ENCODE measurements at places on chromosomes 2 and 18.

- H3K27ac ChIP-seq, result no peak overlapping the region
- no peaks in the 10 kb centered on the region for H3K4me1 ChIP-seq
- no peak for DNase-seq
- no peaks in the 10 kb centered on the region for H3K27me3 ChIP-seq
Observed at GRCh38 chr2:70374616-70375015, 72.7 kb upstream of the FAM136A start.

DNA sequence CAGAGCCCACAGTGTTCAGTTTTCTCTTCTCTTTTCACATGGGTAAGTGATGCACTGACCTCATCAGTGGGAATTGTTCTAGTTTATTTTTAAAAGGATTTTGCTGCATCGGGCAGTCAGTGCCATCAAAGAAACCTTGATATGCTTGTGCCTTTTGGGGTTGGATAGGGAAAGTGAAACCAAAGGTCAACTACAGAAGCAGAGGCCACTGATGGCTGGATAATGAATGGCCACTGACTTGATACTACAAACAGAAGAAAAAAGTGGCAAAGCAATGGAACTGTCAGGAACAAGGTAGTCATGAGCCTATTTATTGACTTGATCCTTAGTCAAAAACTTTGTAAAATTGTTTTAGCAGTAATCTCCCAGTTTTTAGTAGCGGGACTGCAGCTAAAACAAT, 636.3 kb upstream of the ZEB2 start:
- no peaks in the 10 kb centered on the region for H3K4me1 ChIP-seq
- no peak overlapping the region for H3K27ac ChIP-seq
- no peak overlapping the region for H3K4me3 ChIP-seq
- H3K36me3 ChIP-seq, result no peaks in the 10 kb centered on the region
- H3K27me3 ChIP-seq, result no peaks in the 10 kb centered on the region

DNA sequence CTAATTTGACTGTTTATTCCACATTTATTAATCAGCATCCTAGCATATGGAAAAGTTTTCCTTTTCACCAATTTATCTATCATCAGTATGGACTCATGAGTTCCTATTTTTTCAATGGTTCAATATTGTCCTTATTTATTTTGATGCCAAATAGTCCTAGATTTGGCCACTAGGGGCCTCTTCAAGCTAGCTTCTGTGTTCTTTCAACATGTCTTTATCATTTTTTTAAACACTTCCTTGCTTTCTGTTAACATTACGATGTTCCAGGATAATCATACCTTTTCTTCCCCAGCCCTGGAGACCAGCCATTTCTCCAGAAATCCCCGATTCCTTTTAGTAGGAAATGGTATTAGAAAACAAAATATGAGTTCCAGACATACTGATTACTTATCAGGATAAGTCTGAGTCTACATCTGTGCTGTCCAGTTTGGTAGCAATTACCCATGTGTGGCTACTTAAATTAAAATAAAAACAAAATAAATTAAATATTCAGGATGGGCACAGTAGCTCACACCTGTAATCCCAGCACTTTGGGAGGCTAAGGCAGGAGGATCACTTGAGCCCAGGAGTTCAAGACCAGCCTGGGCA, 70.6 kb downstream of the RPE start:
- H3K27me3 ChIP-seq, result no peaks in the 10 kb centered on the region
- H3K4me1 ChIP-seq, result no peaks in the 10 kb centered on the region
- no peaks in the 10 kb centered on the region for H3K36me3 ChIP-seq
- no peak overlapping the region for H3K4me3 ChIP-seq
- no peak for DNase-seq

DNA sequence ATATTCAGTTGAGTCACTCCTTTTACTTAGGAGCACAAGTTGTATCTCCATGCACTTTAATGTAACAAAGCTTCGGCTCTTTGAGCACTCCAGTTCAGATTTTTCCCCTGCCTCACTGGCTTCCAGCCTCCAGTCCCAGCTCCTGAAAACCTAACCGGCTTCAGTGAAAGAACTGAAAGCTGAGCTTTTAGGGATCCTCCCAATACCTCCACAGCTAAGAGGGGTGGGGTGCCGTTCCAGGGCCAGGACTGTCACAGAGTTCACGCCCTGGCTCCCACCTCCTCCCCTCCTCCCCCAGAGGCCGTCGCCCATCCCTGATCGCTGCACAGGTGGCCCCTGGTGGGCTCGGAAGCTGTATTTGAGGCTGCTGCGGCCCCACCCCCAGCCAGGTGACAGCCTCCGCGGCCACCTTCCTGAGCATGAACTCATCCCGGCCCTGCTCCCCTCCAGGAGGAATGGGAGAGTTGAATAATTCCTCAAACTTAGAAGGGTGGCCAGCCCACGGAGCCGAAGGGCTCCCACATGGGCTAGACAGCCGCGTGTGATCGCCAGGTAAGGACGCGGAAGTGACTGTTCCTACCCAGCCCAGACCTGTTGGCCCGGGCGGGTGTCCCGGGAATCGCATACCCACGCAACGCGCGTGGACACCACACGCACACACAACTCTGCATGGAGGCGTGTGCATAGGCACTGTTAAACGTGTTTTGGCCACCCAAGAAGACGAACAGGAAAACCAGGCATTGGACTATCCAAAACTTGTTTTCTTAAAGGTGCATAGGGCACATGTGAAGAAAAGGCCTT, 1.8 kb downstream of the MYO5B start:
- peak; percentile 36 for DNase-seq
- peak overlapping the region; percentile 84 for H3K4me3 ChIP-seq
- H3K27ac ChIP-seq, result no peak overlapping the region
- H3K27me3 ChIP-seq, result peaks cover 28% of the 10 kb centered on the region
- no peaks in the 10 kb centered on the region for H3K36me3 ChIP-seq

- H3K36me3 ChIP-seq, result peaks cover 5% of the 10 kb centered on the region
- H3K4me3 ChIP-seq, result no peak overlapping the region
- H3K27me3 ChIP-seq, result no peaks in the 10 kb centered on the region
- peaks cover 5% of the 10 kb centered on the region for H3K4me1 ChIP-seq
- no peak overlapping the region for H3K27ac ChIP-seq
- DNase-seq, result peak; percentile 48
Observed at GRCh38 chr2:8239531-8240088, 442.2 kb upstream of the ID2 start.

DNA sequence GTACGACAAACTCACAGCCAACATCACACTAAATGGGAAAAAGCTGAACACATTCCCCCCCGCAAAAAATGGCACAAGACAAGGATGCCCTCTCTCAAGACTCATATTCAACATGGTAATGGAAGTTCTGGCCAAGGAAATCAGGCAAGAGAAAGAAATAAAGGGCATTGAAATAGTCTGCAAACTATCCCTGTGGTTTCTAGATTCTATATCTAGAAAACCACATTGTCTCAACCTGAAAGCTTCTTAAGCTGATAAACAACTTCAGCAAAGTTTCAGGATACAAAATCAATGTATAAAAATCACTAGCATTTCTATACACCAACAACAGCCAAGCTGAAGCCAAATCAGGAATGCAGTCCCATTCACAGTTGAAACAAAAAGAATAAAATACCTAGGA, 294.6 kb upstream of the CYP26B1 start:
- H3K4me3 ChIP-seq, result no peak overlapping the region
- H3K27ac ChIP-seq, result no peak overlapping the region
- DNase-seq, result no peak
- H3K4me1 ChIP-seq, result no peaks in the 10 kb centered on the region

GRCh38 chr2:28716265-28716865, 35.3 kb upstream of the PPP1CB start:
- DNase-seq, result no peak
- H3K4me1 ChIP-seq, result no peaks in the 10 kb centered on the region
- H3K4me3 ChIP-seq, result no peak overlapping the region
- H3K27me3 ChIP-seq, result no peaks in the 10 kb centered on the region
- H3K27ac ChIP-seq, result no peak overlapping the region

DNA sequence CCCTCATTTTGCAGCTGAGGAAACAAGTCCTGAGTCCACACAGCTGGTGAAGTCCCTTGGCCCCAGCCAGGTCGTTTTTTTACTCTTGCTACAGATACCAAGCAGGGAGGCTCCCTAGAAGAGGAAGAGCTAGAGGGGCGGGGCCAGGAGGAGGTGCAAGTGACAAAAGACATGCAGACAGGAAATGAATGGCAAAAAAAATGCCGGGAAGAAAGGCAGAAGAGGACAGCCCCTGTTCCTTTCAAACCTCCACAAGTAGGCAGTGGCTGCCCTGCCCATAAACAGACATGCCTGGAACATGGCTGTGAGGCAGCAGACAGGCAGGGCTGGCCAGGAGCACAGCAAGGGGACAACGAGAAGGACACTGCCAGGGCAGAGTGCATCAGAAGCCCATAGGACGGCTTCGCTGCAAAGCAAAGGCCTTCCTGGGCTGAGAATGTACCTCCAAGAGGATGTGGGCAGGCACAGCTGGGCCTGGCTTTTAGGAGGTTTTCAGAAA, 108.7 kb downstream of the ZBTB7C start:
- no peak overlapping the region for H3K27ac ChIP-seq
- H3K27me3 ChIP-seq, result no peaks in the 10 kb centered on the region
- H3K4me1 ChIP-seq, result peaks cover 6% of the 10 kb centered on the region
- DNase-seq, result peak; percentile 77
- no peak overlapping the region for H3K4me3 ChIP-seq

GRCh38 chr2:137659616-137660015, 304.7 kb upstream of the HNMT start:
- H3K4me1 ChIP-seq, result no peaks in the 10 kb centered on the region
- H3K4me3 ChIP-seq, result no peak overlapping the region
- DNase-seq, result no peak

DNA sequence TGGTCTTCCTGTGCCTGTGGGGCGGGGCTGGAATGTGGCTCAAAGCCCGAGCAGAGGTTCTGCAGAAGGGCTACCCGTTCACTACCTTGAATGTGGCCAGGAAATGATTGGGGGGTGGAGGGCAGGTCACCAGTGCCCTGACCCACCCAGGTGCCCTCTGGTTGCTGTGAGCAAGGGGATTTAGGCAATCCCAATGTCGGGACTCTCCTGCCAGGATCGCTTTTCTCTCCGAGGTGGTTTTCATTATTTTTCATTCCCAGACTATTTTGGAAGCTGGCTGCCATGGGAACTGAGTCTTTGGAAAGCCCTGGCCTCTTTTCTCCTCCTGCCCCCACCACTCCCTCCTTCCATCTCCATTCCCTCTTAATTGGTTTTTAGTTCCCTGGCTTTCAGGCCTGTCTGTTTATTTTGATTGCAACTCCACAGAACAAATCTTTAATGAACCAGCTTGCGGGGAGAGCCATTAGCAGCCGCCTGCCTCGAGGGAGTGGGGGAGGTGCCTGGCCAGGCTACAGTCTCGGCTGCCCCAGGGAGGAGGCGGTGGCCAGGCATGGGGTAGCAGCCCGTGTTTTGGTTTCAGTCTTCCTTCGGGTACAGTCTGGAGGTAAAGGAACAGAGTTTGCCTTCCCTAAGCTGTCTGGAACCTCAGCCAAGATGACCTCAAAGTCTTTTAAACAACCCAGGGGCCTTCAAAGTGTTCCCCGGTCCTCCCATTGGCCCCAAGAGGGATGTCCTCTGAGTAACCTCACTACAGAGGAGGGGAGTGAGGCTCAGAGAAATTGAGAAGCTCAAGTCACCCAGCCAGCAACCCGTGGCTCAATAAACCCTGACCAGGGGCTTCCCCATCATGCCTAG, 114.4 kb upstream of the HAAO start:
- DNase-seq, result peak; percentile 47
- H3K36me3 ChIP-seq, result no peaks in the 10 kb centered on the region
- no peak overlapping the region for H3K4me3 ChIP-seq
- no peaks in the 10 kb centered on the region for H3K27me3 ChIP-seq
- H3K4me1 ChIP-seq, result peaks cover 1% of the 10 kb centered on the region

DNA sequence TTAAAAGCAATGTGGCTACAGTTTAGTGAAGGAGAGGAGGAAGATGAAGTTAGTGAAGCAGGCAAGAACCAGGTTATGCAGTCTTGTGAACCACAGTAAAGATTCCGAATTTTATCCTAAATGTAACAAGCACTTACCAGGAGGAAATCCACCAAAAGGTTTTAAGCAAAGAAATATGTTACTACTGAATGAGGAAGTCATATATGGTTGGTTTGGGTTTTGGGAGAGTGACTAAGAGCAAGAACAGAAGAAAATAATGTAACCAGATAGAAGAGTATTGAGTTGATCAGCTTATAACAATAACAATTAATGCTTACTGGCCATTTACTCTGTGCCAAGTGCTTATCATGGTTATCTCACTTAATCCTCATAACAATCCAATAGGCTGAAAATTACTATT, 1.9 kb downstream of the USP37 start:
- DNase-seq, result no peak
- H3K36me3 ChIP-seq, result peaks cover 15% of the 10 kb centered on the region
- H3K4me3 ChIP-seq, result peak overlapping the region; percentile 87
- H3K27ac ChIP-seq, result no peak overlapping the region

GRCh38 chr2:208496129-208496528, 89.5 kb downstream of the PTH2R start:
- H3K4me3 ChIP-seq, result no peak overlapping the region
- H3K4me1 ChIP-seq, result peaks cover 2% of the 10 kb centered on the region
- H3K27ac ChIP-seq, result no peak overlapping the region
- no peaks in the 10 kb centered on the region for H3K36me3 ChIP-seq

GRCh38 chr2:29193681-29194080, 78.5 kb downstream of the CLIP4 start:
- no peaks in the 10 kb centered on the region for H3K36me3 ChIP-seq
- no peaks in the 10 kb centered on the region for H3K27me3 ChIP-seq
- DNase-seq, result no peak
- no peaks in the 10 kb centered on the region for H3K4me1 ChIP-seq
- H3K4me3 ChIP-seq, result no peak overlapping the region
- H3K27ac ChIP-seq, result no peak overlapping the region

GRCh38 chr2:44055229-44055628, 59.4 kb upstream of the LRPPRC start:
- DNase-seq, result no peak
- H3K4me1 ChIP-seq, result peaks cover 13% of the 10 kb centered on the region
- no peak overlapping the region for H3K4me3 ChIP-seq
- H3K36me3 ChIP-seq, result peaks cover 13% of the 10 kb centered on the region
- no peaks in the 10 kb centered on the region for H3K27me3 ChIP-seq
- no peak overlapping the region for H3K27ac ChIP-seq

GRCh38 chr2:173290046-173290445, 64.6 kb upstream of the CDCA7 start:
- H3K36me3 ChIP-seq, result peaks cover 3% of the 10 kb centered on the region
- DNase-seq, result no peak
- no peaks in the 10 kb centered on the region for H3K27me3 ChIP-seq
- no peaks in the 10 kb centered on the region for H3K4me1 ChIP-seq
- no peak overlapping the region for H3K4me3 ChIP-seq

- H3K36me3 ChIP-seq, result no peaks in the 10 kb centered on the region
- no peak overlapping the region for H3K27ac ChIP-seq
- no peak for DNase-seq
- no peaks in the 10 kb centered on the region for H3K27me3 ChIP-seq
Observed at GRCh38 chr2:11941201-11942177, 195.1 kb downstream of the LPIN1 start.
